Naive thymus-derived CD4-positive, alpha-beta T cell (primary cell): ENCODE measurements at places on chromosomes 1 and 21. TPM values are rescaled to one million over a fixed set of nuclear protein-coding genes. Genes with fewer than 3 reads are reported as not detected.

GUCA2A gene
- not detected in 2 replicates for total RNA-seq

FAM177B gene
- not detected for total RNA-seq

LAPTM5 gene
- total RNA-seq = 575 TPM

DNA sequence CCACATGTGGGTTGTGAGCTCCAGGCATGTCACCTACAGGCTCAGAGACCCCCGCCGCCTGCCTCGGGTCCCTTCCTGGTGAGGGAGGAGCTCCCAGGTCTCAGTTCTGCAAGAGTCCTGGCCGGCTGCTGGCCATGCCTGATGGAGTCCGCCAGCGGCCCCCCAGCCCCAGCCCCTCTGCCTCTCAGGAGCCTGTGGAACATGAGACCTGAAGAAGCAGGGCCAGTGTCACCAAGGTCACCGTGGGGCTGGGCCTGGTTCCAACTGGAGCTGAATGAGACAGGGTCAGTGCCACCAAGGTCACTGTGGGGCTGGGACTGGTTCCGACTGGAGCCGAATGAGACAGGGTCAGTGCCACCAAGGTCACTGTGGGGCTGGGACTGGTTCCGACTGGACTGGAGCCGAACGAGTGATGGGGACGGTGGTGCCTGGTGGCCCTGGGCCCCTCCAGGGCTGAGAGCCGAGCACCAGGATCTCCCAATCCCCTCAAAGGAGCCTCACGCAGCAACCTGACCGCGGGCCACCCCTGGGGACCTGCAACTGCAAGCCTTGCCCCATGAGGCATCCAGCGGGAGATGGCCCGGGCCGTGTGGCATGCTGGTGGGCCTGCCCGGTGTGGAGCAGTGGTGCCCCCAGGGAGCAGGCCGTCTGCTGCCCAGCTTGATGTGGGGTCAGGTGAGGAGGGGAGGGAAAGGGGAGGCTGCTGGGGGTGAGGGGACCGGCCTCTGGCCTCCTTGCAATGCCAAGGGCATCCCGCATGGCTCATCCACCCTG is 14.5 kb upstream of the PTTG1IP start:
- DNase-seq = no peak

GRCh38 chr1:214582289-214582891 is 20.6 kb upstream of the CENPF start:
- no peak for DNase-seq

GRCh38 chr1:176068901-176069300 is 138.2 kb downstream of the COP1 start:
- DNase-seq = no peak
